Stimulated activated CD8-positive, alpha-beta memory T cell treated with anti-CD3 and anti-CD28 coated beads, Interleukin-4, amount 100 ng/mL, for 1 hour (primary cell): ENCODE measurements at places on chromosomes 7 and 10.

GRCh38 chr7:74078461-74078860 is 5.1 kb upstream of the LIMK1 start:
- DNase-seq, result no peak

GRCh38 chr10:50625649-50626132 is 1.9 kb upstream of the SGMS1 start:
- DNase-seq, result no peak

- DNase-seq, result no peak
Observed at GRCh38 chr7:32881074-32881982, 10.2 kb downstream of the KBTBD2 start.

- DNase-seq, result no peak
Observed at GRCh38 chr7:26035552-26035951, 116.4 kb upstream of the NFE2L3 start.

DNA sequence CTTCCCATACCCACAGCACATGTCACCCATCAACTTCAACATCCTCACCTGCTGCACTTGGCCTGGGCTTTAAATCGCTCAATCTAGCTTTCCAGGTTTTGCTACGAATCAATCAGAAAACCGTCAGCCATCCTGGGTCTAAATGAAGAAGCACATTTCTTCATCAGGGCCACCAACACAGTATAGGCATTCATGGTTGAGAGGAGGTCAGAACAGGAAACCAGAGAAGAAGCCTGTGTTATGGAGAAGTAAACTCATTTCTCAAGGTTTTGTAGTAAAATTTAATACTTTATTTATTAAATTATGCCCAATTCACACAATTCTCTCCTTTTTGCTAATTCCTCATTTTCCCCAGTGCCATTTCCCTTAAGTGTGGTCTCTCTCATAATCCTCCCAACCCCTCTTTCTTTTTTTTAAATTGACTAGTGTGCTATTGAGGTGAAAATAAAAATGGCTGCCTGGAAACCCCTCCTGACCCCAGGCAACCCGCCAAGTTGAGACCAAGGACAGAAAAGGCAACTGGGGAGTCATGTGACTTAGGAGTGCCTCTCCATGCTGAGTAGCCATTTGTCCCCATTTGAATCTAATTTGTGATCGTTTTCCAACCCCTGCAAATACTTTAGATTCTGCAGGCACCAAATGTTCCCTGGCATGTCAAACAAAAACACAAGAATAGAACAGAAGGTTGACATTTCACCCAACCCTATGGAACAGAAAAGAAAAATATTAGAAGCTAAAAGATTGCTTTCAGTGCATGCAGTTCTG is 181.1 kb upstream of the NAMPT start:
- no peak for DNase-seq
